Common myeloid progenitor, CD34-positive (primary cell): ENCODE measurements at places on chromosomes 13 and 19.
A peak's percentile ranks its signal among the peaks of the same experiment; 100 is the strongest.

DNA sequence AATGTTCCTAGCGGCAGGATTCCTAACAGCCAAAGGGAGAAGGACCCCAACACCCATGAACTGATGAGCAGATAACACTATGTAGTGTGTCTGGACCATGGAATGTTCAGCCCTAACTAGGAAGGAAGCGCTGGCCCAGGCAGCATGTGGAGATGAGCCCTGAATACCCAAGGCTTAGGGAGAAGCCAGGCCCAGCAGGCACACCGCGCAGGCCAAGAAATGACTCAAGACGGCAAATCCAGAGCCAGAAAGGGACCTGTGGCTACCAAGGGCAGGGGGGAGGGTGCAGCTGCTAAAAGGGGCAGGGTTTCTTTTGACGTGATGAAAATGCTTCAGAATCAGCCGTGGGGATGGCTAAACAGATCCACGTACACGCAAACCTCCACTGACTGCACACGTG lies 20.7 kb upstream of the TINCR start:
- no peak for DNase-seq

DNA sequence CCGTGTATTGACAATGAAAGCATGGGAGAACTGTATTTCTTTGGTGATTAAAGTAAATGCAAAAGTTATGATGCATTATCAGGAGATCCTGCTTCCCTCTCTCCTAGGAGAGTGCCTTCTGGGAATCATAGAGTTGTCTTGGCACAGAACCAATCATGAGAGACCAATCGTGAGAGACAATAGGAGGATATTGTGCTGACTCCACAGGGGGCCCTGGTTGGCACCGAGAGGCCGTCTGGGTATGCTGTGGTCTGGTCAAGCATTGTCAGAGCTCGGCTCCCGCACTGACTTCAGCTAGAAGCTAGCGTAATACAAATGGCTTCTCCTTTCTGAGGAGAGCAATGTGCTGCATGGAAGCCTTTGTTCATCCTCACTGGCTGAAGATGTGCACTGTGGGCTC lies 131.5 kb upstream of the GJB6 start:
- DNase-seq, result no peak

DNA sequence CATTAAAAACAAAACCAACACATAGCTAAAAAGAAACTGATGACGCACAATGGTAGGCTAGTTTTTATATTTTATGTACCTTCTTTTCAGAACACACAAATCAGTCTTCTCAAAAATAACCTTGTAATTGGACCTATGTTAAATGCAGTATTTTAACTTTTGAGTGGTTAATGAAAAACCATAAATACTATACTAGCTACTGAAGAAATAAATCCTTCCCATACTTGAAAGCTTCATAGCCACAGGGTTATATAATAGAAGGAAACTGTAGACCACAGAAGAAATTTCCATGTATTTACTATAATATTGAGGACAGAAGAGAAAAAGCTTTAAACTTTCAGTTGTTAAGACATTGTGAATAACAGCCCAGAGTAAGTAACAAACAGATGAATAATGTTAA lies 1094.3 kb upstream of the SLC10A2 start:
- no peak for DNase-seq

- DNase-seq, result no peak
Measured at GRCh38 chr19:392375-392970, 16.5 kb downstream of the C2CD4C start.

DNA sequence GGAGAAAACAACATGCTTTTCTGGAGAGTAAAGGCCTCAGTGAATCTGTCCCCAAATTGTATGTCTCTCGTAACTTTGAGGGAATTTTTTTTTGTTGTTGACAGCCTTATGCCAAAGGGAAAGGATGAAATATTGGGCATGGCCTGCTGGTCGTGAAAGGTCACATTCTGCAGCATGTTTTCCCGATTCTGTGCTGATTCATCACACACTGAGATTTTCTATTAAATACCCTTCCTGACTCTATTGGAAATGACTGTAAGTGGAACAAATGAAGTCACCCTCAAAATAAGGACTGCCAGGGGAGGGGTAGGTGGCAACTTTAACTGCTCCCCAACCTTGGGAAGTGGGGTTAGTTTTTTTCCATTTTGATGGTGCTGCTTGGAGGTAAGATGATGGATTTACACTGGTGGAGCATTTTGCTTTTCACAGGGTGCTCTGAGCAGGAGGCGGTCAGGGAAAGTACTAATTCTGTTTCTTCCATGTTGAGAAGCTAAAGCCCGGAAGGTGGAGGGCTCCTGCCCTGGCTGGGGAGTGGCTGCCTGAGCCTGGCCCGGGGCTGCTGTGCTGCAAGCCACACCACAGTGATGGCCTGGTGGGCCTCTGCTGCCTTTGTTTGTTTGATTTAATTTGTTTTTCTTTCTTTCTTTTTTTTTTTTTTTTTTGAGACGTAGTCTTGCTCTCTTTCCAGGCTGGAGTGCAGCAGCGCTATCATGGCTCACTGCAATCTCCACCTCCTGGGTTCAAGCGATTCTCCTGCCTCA lies 116.8 kb upstream of the SPATA13 start:
- no peak for DNase-seq

GRCh38 chr13:94827566-94827965 lies 115.2 kb upstream of the SOX21 start:
- no peak for DNase-seq

GRCh38 chr19:48192750-48193149 lies 22.3 kb downstream of the ZSWIM9 start:
- no peak for DNase-seq

DNA sequence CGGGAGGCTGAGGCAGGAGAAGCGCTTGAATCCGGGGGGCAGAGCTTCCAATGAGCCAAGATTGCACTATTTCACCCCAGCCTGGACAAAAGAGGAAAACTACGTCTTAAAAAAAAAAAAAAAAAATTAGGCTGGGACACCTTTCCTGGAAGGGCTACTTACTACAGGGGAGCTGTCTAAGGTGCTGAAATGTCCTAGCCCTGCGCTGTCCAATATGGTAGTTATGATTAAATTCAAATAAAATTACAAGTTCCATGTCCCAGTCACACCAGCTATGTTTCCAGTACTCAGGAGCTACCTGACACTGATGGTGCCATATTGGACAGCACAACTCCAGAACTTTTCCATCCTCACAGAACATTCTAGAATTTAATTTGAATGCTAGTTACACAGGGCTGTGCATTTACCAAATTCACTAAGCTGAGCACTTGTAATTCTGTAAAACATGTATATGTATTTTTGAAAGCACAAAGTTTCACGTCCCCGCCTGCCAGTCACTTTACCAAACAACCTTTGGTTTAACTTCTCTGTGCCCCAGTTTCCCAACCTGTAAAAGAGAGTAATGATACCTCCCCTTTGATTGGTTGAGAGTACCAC lies 9.2 kb upstream of the ZSCAN22 start:
- DNase-seq, result peak; percentile 56

GRCh38 chr13:24900507-24900906 lies 136.5 kb downstream of the RNF17 start:
- no peak for DNase-seq

DNA sequence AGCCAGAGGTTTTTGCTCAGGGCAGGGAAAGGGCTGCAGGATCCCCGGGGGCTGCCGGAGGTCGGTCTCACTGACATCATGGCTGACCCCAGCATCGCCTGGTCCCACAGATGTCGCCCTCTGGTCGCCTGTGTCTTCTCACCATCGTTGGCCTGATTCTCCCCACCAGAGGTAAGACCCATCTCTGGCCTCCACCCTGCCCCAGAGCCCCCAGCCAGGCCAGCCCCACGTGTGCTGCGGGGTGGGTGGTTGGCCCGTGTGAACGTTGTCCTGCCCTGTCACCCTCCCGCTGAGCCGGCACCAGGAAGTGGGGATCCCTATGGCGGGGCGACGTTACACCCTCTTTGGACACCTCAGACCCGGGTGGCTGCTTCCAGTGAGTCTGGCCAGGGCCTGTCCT lies 906 bp downstream of the FXYD5 start:
- DNase-seq, result peak; percentile 34

- no peak for DNase-seq
Measured at GRCh38 chr13:21885714-21886224, 214.9 kb downstream of the FGF9 start.

GRCh38 chr19:49073514-49074378 lies 1.2 kb upstream of the KCNA7 start:
- DNase-seq, result peak; percentile 31

- DNase-seq, result no peak
Measured at GRCh38 chr19:55704494-55705245, 29.6 kb downstream of the EPN1 start.

DNA sequence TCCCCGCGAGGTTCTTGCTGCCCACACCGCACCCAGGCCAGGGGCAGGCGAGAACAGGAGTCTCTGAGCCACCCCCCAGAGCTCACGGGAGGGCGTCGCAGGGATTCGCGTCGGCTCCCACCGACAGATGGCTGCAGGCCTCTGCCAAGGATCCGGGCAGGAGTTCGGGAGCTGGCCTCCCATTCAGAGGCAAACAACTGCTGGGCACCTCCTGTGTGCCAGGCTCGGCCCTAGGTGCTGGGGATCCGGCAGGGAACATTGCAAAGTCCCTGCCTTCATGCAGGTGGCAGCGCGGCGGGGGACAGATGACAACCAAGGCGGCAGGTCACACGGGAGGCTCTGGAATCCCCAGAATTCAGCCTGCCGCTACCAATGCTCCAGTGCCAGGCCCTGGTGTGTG lies 25.3 kb downstream of the LRRC4B start:
- DNase-seq, result no peak

DNA sequence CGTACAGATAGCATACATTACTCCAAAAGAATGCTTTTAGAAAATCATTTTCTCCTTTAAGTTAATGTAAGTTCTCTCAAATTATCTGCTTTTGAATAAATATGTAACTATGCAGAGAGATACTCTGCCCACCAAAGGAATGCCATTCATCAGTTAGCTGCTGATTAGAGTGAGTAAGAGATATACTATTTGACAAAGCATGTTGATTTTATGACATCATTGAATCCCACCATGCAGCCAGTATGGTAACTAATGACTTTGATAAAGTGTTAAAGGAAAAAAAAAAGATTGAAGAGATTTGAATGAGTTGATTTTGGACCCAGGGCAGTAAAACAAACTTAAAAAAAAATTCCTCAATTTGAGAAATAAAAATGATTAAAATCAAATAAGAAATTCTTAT lies 521.5 kb downstream of the SLITRK6 start:
- DNase-seq, result no peak

DNA sequence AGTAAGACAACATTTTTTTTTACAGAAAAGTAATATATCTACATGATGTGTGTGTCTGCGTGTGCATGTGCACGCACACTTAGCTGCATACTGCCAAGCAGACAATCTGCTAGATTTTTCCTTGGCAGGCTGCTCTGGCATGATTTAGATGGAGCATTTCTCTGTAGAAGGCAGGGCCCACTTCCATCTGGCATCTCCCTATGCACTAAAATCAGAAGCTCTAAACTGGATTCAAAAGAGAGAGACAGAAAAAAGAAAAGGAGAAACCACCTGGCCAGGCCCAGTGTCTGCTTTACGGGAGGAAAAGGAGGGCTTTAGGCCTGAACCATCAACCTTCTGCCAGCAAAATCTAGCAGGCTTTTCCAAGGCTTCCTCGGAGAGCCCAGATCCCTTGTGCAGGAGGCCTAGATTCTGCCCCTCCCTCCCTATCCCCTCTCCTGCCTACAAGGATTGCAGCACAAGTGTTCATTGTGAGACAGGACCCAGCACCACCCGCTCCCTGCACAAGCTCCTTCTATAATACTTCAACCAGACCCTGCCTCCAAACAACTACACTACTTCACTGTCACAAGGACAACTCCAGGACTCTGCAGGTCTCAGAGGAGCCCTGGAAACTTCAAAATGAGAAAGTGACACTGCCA lies 99.3 kb downstream of the DOCK9 start:
- DNase-seq, result no peak

- DNase-seq, result no peak
Measured at GRCh38 chr13:75836441-75836840, 200.3 kb downstream of the LMO7 start.

GRCh38 chr19:48623556-48624066 lies 4.3 kb downstream of the SPHK2 start:
- DNase-seq, result no peak
